Dermis blood vessel endothelial cell (primary cell): ENCODE measurements at places on chromosomes 16 and 17.

GRCh38 chr17:7935859-7936258 lies 3.9 kb downstream of the CNTROB start:
- DNase-seq: no peak

GRCh38 chr16:87747626-87748414 lies 18.0 kb downstream of the KLHDC4 start:
- no peak for DNase-seq

DNA sequence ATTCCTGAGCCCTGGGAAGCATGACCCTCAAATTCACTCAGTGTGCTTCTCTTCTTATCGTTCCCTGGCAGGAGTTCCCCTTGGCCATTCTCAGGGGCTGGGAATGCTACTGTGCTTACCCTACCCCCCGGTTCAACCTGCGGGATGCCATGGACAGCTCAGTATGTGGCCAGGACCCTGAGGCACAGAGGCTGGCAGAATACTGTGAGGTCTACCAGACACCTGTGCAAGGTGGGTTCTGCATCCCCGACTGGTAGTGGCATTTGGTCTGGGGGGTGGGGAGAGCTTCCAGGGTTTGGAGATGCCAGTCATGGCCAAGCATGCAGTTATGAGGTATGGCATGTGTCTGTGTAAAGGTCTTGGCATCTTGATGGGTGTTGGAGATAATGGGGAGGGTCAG lies 39.4 kb downstream of the WSCD1 start:
- DNase-seq: no peak

DNA sequence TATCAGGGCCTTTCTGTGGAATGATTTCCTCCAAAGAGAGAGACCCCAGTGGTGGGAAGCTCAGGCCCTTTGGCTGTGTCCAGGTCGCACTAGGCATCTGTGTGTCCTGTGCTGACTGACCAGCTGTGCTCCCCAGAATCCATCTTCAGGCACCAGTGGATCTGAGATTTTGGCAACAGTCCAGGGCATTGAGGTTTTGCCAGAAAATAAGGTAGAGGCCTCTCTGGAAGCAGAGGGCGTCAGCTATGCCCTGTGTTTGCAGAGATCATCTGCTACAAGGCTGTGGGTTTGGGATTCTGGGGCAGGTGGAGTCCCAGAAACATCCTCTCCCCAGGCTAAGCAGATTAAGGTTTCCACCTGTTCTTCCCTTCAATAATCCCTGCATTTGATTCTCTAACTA lies 57.5 kb upstream of the TOB1 start:
- DNase-seq: no peak

DNA sequence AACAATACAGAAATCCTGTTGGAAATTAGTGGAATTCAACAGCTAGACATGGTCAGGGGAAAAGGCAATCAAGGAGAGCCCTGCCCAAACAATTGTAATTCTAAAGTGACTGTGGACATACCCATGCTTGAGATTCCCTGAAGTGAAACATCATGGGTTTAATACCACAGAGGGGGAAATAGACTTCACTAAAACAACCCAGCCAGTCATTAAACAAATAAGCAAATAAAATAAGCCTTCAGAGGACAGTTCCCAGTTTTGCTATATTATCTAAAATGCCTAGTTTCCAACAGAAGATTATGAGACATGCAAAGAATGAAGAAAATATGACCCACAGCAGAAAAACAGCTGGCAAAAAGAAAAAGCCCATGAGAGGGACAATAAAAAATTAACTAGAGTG lies 376.3 kb downstream of the CDH8 start:
- DNase-seq: no peak

GRCh38 chr17:19274893-19275292 lies 37.7 kb downstream of the EPN2 start:
- DNase-seq: no peak

- DNase-seq: no peak
These were observed 118.3 kb downstream of the BANP start for GRCh38 chr16:88069397-88070168.

DNA sequence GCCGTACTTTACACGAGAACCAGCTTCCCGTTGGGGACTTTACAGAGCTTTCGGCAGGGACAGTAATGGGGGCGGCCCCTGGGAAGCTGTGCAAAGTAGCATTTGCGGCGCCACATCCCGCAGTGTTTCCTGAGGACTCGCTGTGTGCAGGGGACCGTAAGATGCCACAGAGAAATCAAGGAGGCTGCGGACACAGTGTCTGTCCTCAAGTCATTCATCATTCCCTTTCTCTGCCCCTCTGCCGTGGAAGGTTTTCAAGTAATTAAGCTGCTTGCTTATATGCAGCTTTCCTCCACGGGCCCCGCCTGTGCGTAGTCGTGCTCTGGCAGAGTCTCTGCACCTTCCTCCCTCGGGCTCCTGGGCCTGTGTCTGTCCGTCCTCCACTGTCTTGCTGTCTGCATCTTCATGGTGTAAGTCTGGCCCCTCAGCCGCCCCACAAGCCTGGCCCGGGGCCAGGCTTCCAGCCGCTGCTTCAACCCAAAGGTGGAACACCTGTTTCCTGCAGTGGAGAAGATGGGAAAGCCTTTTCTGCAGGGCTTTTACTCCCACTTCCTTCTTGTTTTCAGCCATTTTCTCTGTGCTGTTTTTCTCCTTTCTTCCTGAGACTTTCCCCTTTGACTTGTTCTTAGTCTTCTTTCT lies 216.9 kb upstream of the CHMP6 start:
- peak; percentile 52 for DNase-seq

GRCh38 chr17:8031950-8032349 lies 6.9 kb upstream of the ALOX15B start:
- no peak for DNase-seq

DNA sequence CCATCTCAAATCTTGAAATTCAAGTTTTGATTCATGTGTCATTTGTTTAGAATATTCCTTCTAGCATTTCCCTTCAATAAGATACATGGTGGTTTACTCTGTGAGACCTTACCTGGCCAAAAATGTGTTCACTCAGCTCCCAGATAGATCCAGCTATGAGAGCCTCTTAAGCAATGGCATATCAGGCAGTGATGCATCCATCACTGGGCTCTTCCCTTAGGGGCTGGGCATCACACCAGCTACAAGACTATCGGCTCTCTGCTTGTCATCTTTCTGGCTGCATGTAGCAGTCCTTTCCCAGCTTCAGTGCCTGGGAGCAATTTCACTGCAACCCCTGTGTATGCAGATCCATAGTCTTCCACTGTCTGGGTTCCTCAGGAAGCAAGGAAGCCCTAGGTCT lies 40.6 kb downstream of the GOSR1 start:
- DNase-seq: no peak

- no peak for DNase-seq
These were observed 39.8 kb upstream of the MYLK3 start for GRCh38 chr16:46787909-46788308.
